Small intestine (tissue), 16 donors: ENCODE measurements at places on chromosomes 5 and 9.

DNA sequence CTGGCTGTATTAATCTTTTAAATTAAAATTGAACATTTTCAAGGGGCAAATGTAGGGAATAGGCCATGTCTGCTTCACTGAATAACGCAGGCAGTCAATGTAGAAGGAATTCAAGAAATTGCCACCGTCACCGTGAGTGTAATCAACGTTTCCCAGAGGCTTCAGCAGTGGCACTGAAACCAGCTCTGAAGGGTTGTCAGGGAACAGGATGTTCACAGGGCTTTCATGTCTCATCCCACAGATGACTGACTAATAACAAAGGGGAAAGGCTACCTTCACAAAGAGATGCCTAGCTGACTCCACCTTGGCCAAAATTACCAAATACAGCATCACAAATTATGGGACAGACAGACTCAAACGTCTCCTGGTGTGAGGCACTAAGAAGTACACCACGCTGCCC is 70.4 kb upstream of the SIMC1 start:
- DNase-seq = no peak

DNA sequence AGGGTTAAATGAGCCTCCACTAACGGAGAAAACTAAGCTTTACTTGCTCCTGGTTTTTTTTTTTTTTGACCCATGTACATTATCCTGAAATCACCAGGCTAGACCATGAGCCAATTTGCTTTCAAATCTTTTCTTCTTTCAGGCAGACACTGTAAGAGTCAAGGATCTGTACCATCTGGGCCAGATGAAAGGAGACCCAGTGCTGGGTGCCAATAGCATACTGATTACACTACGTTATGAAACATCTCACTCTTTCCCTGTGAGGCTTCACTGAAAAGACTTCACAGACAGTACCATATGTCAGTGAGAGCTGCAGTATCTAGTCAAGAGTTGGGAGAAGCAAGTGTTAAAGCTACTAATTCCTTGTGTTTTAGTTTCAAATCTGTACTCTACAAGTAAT is 161.2 kb upstream of the PTPRD start:
- DNase-seq = no peak

DNA sequence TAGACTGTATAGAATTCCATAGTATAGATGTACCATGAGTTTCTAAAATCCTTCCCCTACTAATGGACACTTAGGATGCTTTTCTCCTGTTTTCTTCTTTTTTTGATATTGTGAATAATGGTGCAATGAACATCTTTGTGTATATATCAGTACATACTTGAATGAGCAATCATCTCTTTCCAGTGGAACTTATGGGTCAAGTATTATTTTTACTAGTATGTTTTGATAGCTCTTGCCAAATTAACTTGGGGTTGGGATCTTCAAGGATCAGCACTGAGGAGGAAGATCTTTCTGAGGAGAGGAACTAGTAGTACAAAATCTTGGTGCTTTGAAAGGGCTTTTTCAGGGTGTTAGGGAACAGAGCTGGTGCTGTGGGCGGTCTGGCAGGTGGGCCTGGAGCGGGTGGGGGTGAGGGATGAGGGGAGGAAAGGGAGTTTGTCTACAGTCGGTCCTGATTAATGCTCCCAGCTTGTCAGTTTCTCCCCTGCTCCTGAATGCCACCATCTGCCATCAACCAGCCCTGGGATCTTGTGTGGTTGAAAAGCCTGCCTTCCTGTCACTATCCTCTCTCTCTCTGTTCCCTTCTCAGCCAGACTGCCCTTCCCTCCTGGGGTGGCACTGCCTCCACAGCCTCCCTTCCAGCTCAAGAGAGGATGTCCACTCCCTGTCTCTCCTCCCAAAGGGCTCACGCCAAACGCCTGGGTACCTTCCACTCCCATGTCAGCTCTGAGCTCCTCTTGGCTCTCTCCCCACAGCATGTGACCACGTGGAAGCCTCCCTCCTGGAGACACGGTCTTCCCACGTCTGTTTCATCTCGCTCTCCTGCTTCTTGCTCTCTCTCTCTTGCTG is 185.9 kb downstream of the DAB2IP start:
- DNase-seq = no peak

GRCh38 chr5:1246711-1247431 is 21.7 kb downstream of the SLC6A18 start:
- DNase-seq = peak; percentile 91

GRCh38 chr9:99235926-99236634 is 14.0 kb downstream of the SEC61B start:
- DNase-seq = no peak

DNA sequence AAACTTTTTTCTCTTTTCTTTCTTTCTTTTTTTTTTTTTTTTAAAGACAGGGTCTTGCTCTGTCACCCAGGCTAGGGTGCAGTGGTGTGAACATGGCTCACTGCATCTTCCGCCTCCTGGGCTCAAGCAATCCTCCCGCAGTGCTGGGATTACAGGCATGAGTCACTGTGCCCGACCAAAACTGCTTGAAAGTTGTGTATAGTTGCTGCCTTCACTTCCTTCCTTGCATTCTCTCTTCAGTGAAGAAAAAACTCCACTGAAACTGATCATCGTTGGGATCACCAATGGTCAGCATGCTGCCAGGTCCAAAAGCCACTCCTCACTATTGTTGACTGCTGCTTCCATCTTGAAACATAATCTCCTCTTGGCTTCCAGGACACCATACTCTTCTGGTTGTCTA is 66.6 kb upstream of the CTNNA1 start:
- no peak for DNase-seq

DNA sequence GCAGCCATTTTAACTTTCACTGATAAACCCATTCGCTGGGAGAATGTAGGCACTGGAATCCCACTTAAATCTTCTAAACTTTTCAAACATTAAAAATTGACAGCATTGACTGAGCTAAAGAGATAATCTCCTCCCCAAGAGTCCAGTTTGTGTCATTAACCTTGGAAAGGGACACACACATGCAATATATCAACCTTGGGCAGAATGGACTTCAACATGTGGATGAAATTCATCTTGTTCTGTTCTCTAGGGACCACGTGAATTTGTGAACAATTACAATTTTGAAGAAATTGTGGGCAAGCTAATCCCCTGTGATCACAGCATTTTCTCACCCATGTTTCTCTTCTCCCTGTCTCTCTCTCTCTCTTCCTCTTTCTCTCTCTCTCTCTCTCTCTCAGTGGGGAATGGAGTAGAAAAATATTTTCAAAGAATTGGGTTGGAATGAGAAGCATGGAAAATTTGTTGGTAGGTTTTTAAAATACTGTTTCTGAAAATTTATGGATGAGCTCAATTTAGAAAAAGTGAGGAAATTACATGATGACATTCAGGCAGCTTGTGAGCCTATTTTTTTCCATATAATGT is 553.7 kb downstream of the EBF1 start:
- no peak for DNase-seq

- DNase-seq = no peak
These were observed 231.0 kb downstream of the ESM1 start for GRCh38 chr5:54754420-54754819.

DNA sequence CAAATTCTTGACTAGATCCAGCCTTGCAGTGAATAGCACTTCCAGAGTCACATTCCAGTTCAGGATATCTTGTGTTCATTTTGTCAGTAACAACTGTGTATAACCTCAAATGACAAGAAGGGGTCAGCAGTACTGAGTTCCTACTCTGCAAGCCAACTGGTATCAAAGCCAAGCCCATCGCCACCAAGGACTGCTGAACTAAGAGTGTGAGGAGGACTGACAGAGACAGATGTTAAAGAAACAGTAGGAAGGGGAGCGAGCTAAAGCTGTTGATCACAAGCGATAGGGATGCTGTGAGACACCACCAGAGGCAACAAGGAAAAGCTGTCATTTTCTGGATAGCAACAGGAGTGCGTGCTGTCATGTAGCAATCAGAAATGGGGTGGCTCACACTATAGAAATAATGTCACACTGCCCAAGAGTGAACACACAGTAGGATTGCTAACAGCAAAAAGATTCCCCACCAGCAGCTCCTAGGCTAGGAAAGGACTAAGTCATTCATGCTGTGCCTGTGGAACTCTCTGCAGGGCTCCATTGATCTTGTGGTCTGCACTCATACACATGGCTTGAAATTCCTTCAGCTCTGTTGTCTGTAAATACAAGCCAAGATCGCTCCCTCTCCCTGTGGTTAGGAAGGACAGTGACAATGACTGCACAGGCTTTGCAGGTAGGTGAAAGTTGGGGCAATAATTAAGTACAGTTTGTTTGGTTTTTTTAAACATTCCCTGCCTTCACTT is 658.6 kb downstream of the NR2F1-AS1 start:
- no peak for DNase-seq

DNA sequence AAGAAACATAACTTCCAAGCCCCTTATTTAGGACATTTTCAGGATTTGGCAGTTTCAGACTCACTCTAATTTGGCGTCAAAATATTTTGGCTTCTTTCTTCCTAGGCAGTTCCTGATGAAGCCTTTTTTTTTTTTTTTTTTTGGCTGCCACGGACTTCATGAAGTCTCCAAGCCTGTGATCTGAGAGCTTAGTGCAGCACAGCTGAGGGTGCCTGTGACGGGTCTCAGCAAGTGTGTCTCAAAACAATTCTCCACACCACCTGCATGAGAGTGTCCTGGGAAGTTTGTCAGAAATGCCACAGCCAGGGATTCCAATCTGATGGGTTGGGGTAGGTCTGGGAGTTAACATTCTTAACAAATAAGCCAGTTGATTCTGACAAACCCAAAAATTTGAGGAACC is 6.0 kb upstream of the ESM1 start:
- DNase-seq = no peak

GRCh38 chr9:130861372-130862180 is 26.5 kb downstream of the ABL1 start:
- no peak for DNase-seq

DNA sequence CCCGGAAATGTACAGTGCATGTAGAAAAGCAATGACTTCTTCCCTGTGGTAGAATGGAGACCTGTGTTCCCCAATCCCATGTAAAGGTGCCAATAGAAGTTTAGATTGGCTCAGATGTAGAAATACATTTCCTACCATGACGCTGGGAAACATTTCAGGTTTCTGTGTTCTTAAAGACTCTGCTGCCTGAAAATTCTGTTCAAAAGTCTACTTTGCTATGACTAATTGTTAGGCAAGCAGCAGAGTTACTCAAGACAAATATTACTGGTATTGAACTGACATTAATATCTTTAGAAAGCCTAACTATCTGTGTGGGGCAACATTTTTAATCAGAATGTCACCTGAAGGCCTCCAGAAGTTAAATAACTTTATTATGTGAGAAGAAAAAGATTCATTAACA is 75.5 kb upstream of the ELL2 start:
- no peak for DNase-seq
